ENCODE measurements at places on chromosomes 2 and 18. TPM values are rescaled to one million over a fixed set of nuclear protein-coding genes. Genes with fewer than 3 reads are reported as not detected.

Gene IL1A
- polyA plus RNA-seq: not detected

Gene ANKRD29
- polyA plus RNA-seq: 0.95 TPM

Gene DLX2
- 0.17 TPM for polyA plus RNA-seq

Gene ARID5A
- polyA plus RNA-seq: 5.0 TPM

Gene MARCO
- polyA plus RNA-seq: 0.45 TPM

Gene SGPP2
- polyA plus RNA-seq: 27.4 TPM
